ENCODE measurements at places on chromosomes 1 and 21.

GRCh38 chr1:3759796-3760195 lies 7.5 kb downstream of the CCDC27 start:
- DNase-seq: no peak

GRCh38 chr1:1250786-1251284 lies 4.3 kb upstream of the C1QTNF12 start:
- peak; percentile 31 for DNase-seq

GRCh38 chr21:26759731-26760130 lies 85.5 kb downstream of the ADAMTS1 start:
- no peak for DNase-seq

DNA sequence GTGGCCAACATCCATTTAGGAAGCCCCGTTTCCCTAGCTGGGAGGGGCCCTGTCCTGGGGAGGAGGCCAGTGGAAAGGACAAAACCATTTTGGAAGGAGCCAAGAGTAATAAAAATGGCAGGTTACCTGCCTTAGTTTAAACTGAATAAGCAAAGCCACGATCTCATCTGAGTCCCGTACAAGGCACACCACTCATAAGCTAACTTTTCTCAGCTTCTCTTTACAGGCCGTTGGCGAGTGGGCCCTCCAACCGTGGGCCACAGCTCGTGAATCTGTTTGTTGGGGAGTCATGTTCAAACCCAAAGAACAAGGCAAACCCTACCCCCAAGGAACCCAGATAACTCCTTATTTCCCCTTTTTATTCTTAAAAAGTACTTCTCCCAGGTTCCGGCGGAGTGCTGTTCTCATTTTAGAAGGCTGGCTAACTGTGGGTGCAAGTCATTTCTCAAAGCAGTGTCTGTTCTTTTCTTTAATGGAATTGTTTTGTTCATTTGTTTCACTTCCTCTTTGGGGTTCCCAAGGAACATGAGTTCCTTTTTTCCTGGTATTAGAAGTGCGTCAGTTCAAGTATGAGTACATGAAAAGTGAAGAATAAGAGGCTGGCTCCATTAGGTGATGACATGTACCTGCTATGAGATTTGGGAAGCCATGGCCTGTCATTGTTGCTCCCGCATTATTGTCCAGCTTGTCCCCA lies 89.0 kb downstream of the PSMG1 start:
- DNase-seq: no peak

DNA sequence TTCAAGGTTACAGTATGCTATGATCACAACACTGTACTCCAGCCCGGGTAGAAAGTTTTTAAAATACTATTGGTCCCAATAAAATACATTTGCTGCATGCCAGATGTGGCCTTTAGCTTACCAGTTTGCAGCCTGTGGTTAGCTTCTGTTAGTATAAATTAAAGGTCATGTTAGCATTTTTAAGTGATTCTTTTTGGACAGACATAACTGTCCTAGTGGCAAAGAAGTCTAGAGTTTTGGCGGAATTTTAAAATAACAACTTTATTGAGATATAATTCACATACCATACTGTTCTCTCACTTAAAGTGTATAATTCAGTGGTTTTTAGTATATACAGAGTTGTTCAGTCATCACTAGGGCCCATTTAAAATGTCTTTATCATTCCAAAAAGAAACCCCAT lies 24.3 kb upstream of the TMEM39B start:
- no peak for DNase-seq

DNA sequence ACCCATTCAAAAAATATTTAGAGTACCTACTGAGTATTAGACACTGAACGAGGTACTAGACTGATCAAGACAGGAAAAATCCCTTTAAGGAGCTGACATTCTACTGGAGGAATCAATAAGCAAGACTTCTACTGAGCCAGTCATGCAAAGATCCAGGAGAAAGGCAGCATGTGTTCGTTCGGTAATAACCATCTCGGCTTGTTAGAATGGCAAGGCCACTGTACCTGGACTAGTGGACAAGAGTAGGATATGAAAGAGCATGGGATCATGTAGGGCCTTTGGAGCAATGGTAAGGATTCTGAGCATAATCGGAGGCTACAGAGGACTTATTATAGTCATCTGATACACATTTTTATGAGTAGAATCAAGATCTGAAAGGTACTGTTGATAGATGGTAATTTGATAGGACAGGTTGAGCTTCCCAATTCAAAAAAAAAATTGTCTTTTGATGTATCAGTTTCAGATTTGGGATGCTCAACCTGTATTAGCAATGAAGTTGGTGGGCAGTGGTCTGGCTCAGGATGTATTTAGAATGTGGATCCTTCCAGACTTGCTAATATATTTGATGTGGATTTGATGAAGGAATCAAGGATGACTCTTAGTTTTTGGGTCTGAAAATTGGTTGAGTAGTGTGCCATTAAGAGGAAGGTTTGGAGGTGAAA lies 2.3 kb downstream of the COX20 start:
- DNase-seq: no peak

GRCh38 chr1:241787691-241788090 lies 60.3 kb upstream of the EXO1 start:
- no peak for DNase-seq

DNA sequence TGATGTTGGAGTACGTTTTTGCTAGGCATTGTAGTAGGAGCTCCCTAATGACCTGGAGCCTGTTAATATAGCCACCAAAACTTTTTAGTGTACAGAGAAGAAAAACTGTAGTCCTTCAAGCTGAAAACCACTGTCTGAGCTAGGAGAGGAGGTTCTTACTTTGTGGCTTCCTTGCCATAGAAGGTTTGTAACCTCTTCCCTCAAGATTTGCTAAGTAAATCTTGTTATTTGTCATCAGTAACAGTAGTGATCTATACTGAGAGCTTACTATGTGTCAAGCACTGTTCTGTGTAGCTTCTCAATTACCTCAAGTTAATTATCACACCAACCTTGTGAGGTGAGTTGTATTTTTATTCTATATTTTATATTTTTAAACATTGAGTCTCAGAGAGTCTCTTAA lies 21.2 kb upstream of the LRRC8C start:
- no peak for DNase-seq

DNA sequence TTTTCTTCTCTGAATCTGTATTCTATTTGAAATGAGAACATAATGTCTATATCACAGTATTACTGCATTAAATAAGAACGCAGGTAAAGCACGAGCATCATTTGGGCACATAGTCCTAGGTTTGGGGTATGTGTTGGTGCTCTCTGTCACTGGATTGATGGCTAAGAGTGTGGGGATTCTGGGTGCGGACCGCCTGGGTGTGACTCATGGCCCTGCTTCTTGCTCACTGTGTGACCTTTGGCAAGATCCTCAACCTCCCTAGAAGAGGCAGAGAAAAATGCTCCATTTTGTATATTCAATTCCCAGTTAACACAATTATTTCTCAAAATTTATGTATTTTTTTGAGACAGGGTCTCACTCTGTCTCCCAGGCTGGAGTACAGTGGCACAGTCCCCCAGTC lies 99.7 kb downstream of the LAMC2 start:
- DNase-seq: no peak

DNA sequence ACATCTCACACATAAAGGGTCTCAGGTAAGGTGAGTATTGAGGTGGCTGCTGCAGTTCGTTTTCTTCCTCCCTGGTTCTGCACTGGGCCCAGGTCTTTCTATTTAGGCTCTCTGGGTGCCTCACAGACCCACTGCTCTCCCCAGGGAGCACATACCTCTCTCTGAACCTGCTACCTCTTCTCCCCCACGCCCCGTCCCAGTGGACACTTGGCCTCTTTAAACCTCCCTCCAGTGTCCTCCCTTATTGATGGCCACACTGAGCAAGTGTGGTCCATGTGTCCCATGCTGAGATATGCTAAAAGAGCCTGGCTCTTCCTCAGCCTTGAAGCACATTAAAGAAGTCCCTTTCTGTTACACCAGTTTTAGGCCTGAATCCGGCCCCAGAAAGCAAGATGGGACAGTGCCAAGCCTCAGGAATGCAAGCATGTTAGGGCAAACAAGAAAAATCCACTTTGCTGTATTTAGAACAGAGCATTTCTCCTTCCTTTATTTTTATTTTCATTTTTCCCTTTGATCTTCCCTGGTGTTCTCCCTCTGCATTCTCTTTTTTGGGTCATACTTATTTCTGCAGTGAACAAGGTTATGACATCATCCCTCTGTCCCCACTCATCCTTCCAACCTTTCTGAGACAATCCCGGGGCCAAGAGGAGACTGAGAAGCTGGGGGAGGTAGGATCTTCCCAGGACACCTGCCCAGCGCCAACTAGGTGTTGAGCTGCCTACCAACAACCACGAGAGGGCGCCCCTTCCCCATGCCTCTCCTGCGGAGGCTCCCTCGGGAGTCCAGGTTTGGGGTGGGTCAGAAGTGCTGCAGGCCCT lies 5.0 kb upstream of the CHI3L2 start:
- DNase-seq: peak; percentile 52

- no peak for DNase-seq
Observed at GRCh38 chr1:58363585-58363984, 182.9 kb downstream of the OMA1 start.

DNA sequence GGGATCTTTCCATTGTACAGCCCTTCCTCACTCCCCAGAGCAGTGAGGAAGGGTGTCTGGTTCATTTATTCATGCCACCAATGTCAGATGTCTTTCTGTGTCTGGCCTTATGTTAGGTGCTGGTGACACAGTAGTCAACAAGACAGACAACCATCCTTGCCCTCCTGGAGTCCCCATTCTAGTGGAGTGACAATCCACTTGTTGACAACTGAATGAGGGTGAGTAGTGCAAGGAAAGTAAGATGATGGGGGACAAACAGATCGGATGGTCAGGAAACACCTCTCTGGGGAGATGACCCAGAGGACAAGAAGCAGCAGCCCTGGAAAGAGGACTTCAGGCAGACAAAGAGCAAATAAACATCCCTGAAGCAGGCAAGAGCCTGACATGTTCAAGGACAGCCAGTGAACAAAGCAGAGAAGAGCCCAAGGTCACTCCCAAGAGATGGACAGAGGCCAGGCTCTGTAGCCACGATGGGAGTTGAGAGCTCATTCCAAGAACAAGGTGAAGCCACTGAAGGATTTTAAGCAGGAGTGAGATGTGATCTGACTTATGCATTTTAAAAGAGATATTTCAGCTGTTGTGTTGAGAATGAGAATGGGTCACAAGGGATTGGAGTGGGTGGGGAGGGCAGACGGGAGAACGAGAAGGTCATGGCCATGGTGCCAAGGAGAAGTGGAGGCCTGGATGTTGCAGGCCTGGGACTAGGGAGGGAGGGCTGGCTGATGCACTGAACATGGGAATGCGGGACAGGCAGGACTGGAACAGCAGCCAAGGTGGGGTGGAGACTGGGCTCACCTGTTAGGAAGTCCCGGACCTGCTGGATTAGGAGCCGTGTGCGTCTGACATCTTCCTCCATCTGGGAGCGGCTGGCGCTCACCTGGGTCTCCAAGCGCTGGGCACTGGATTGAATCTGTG lies 30.2 kb downstream of the LAMB3 start:
- DNase-seq: no peak

All from activated T-helper 1 cell treated with anti-CD3 and anti-CD28 coated beads, Interleukin-2, amount 50 U/mL, for 16 hours (primary cell).